Activated T-cell treated with anti-CD3 and anti-CD28 coated beads, Interleukin-2, amount 50 U/mL, for 48 hours (primary cell): ENCODE measurements at places on chromosomes 16 and 17.

DNA sequence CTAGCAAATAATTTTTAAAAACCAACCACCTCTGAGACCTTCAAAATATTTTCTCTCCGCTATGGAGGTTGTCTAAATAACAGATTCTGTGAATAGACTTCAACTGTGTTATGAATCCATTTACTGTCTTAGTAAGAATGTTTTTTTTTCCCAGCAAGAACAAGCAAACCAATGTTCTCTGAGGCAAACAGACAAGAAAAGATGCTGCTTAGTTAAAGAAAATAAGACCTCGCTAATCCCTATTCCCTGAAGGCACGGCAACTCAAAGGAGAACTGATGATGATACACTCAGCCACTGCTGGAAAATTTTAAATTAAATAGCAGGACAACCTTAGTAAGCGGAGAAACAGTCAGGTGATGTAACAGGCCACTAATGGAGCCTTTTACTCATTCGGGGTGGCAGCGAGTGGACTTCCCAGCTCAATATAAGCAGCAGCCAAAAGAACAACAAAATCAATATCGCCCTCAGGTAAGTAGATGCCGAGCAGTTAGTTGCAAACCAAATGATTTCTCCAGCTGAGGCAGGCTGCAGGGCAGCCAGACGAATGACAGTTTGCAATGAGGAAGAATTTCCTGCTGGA, 81.8 kb downstream of the CPPED1 start:
- no peak for DNase-seq

DNA sequence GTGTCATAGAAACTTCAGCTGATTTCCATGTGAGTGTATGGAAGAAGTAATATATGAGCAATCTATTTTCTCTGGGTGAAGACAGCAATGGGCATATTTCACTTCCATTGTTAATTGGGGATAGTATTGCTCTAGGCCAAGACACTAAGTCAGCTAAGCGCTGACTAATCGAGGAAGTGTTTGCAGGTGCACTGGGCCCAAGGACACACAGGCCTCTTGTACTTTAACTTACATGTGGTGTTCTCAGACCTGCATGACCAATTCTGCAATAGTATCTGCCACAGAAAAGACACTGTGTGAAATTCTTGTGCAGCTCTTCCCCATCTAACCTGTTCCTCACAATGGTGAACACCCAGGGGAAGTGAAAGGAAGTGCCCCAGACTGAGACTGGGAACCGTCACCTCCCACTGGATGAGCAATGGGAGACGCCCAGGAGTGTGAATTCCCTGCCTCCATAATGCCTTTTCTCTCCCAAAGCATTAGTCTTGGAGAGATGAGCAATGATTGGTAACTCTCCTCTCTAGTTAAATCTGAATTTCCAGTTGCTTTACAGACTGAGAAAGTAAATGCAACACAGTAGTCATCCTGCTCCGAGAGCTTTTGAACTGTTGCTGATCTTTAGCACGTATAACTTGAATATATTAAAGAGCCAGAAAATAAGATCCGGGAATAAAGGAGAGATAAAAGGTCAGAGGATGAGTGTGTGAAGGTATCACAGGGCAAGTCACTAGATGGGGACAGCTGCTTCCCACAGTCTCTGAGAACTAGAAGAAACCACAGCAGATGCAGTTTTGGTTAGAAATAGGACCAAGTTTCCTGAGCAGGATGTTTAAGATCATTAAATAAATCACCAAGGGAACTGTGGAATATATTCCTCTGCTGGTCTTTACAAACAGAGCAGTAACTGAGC, 82.6 kb downstream of the CDK5R1 start:
- DNase-seq, result no peak

DNA sequence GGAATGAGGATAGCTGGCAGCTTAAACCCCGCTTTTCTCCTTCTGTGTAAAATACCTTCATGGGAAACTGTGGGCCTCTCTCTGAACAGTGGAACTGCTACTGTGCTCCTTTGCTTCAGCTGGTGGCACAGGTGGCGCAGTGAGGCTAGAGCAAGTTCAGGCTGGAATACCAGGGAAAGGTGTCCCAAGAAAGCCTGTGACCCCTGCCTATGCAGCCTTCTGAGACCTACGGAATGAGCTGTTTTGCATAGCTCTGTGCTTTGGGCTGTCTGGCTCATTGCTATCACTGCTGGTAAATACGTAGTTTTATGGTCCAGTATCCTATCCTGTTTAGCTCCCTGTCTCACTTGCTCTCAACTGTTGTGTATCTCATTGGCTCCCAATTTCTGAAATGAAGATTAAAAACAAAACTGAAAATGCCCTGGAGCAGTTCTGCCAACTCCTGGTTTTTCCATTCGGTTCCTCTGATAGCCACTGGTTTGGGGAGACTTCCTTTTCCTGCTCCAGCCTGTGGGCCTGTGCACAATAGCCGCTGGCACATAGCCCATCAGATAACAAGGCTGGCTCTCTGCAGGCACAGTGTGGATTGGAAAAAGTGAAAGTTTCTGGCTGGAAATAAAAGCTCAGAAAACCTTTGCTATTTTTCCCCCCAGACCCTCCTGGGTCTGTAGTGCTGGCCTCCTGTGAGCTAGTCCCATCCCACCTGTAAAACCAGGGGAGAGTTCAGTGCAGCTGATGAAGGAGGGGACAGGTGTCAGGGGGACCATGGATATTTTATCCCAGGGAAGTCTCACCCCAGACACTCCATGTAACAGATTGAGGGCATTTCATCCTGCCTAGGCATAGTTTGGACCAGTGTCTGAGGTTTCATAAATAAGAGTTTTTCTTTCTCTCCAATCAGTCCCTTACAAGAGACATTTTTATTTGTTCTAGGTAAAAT, 24.0 kb downstream of the LIMD2 start:
- no peak for DNase-seq

DNA sequence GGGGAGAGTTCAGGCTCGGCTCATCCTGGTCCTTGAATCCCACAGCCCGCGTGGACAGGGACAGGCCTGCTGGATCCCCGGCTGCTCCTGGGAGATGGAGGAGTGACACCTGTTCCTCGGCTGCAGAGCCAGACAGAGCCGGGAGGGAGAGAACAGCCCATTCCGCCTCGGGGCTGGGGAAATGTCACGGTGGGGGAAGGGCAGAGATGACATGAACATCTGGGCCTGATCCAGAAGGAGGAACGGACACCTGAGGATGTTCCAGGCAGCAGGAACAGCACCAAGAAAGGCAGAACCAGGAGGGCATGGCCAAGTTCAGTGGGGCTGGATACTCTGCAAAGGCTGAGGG, 2.1 kb downstream of the ZNF764 start:
- no peak for DNase-seq

DNA sequence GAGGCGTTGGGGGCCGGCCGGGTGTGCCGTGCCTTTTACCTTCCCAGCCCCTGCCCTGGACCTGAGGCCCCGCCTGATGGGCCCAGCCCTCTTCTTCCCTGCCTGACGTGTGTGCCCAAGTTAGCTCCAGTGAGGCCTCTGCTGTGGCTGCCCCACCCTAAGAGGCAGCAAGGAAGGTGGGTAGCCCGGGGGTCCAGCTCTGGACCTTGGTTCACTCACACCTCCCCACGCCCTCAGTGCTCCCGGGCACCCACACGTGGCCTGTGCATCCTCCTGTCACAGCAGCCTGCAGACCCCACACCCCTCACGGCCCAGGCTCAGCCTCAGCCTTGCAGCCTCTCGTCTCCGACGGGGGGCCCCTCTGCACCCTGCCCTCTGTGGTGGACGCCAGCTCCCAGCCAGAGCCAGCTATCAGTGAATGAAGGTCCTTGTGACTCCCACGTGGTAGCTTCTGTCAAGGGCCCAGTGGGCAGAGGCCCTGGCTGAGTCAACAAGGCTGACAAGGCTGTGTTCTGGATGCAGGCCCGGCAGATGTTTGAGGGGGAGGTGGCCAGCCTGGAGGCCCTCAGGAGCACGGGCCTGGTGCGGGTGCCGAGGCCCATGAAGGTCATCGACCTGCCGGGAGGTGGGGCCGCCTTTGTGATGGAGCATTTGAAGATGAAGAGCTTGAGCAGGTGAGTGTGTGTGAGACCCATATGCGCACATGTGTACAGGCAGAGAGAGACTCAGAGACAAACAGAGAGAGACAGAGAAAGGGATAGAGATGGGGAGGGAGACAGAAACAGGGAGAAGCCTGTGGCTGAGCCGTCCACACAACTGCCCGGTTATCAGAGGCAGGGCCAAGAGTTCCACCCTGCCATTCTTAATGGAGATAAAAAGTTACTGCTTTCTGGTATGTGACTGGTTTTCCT, 2.8 kb downstream of the FN3K start:
- DNase-seq, result no peak

- no peak for DNase-seq
Measured at GRCh38 chr16:20844588-20844987, 38.3 kb downstream of the REXO5 start.

- DNase-seq, result no peak
Measured at GRCh38 chr17:4407851-4408250, 25.9 kb upstream of the SPNS3 start.

GRCh38 chr16:58475091-58475619, 24.8 kb upstream of the NDRG4 start:
- no peak for DNase-seq
